ENCODE measurements at places on chromosomes 12 and 14.

- DNase-seq = no peak
Observed at GRCh38 chr12:110531741-110532333, 29.7 kb downstream of the RAD9B start.

- no peak for DNase-seq
Observed at GRCh38 chr12:95857799-95858198, 953 bp upstream of the SNRPF start.

- DNase-seq = no peak
Observed at GRCh38 chr12:6840330-6840729, 395 bp upstream of the GNB3 start.

DNA sequence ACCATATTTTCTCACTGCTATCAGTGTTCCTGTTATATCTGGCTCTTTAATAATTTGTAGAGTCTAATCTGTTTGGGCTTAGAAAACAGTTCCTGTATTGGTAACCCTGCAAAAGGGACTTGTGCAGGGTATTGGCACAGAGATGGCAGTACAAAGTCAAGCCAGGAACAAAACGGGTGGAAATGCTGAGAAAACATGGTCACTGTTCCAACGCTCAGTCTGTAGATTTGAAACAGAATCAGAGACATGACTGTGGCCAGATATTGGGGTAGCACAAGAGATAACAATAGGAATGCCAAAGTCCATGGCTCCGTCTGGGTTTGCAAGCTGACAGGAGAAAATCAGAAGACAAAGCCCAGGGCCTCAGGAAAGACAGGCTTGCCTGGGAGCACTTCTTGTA is 290.7 kb upstream of the PDE3A start:
- DNase-seq = no peak

DNA sequence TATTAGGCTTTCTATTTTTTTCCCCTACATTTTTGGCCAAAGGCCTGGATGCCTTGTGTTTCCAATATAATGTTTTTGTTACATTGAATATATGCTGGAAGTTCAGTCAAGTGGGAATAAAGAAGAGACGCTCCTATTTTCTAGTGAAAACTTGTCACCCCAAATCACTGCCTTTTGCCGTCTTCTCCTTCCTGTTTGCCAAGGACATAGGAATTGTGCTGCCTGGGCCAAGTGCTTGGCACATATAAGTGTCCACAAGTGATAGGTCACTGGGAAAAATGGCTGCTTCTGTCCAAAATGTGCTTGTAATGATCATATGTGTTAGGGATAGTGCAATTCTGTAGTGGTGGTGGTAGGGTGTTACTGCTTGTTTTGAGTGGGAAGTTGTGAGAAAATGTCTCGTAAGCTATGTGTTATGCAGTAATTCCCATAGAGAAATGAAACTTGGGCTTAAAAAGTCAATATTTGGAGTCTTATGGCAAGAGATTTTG is 11.6 kb upstream of the KCNJ8 start:
- DNase-seq = no peak

GRCh38 chr14:93963692-93964091 is 12.7 kb downstream of the ASB2 start:
- no peak for DNase-seq

- no peak for DNase-seq
Observed at GRCh38 chr12:75177997-75178396, 31.6 kb downstream of the KCNC2 start.

- DNase-seq = no peak
Observed at GRCh38 chr12:67270622-67271021, 1.5 kb downstream of the CAND1 start.

GRCh38 chr12:64610660-64611340 is 505 bp downstream of the RASSF3 start:
- DNase-seq = peak; percentile 55

- no peak for DNase-seq
Observed at GRCh38 chr12:107788690-107789458, 14.4 kb downstream of the ASCL4 start.

GRCh38 chr12:75684678-75685616 is 173.5 kb upstream of the KRR1 start:
- DNase-seq = no peak

DNA sequence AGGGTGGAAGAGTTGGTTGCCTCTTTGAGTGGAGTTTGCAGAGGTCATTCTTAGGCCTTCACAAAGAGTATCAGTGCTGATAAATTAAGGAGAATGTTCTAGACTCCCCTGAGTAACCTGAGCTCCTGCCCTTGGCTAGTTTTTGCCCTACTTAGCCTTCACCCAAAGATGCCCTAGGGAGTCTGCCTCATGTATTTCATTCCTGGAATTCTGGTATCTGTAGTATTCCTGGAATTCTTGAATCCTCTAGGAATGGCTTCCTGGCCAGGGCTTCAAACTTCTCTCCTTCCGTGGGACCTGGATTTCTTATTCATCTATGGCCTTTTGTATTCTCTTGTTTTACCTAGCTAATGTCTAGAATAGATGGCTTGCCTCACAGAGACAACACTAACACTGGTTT is 701.1 kb downstream of the NOVA1 start:
- no peak for DNase-seq

GRCh38 chr12:48917857-48918537 is 7.3 kb downstream of the FKBP11 start:
- no peak for DNase-seq

GRCh38 chr12:87660291-87660690 is 368.9 kb downstream of the C12orf50 start:
- no peak for DNase-seq

- DNase-seq = peak; percentile 74
Observed at GRCh38 chr12:13100882-13101769, 2.3 kb downstream of the GSG1 start.

DNA sequence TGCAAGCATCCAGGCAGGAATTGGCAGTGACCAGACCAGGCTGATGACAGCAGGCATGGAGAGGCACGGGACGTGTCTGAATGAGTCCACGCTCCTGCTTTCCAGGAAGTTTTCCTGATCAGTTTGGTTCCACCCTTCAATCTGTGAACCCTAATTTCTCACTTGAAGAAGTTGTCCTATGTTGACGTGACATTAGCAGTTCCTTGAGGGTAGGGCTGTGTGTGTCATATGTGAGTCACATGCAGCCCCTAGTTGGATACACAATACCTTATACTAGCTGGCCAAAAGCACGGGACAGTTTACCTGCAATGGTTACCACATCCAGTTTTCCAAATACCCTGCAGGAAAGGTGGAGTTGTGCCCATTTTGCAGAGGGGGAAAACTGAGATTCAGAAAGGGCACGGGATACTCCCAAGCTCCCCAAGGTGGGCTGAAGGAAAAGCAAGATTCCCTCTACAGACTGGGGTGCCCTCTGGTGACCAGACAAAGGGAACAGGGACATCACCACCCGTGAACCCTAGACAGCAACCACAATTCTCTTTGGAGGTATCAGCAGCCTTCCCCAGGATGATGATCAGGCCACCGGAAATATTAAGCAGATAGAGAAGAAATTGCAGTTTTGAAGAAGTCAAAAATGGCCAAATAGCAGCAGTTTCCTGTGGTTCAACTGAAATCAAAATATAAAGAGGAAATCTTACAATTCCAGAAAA is 194.5 kb downstream of the PHETA1 start:
- no peak for DNase-seq

GRCh38 chr12:5915511-5915910 is 29.5 kb downstream of the ANO2 start:
- DNase-seq = no peak

GRCh38 chr14:104062281-104062680 is 23.2 kb upstream of the ASPG start:
- DNase-seq = no peak

DNA sequence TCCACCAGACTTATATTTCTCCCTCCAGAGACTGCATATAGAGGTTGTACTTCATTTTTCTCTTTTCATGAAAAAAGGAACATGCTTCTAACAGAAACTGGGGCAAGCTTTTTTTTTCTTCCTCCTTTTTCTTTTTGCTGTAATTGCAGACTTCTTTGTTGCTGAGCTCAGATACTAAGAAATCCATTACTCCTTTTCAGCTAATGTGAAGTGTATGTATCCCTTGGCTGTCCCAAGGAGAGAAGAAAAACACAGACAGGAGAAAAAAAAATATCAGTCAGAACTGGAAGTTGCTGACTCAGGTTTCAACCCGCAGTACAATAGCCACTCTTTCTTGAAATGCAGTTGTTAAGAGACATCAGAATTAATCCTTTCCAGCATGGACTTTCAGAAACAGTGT is 1248.4 kb downstream of the LRFN5 start:
- DNase-seq = no peak

DNA sequence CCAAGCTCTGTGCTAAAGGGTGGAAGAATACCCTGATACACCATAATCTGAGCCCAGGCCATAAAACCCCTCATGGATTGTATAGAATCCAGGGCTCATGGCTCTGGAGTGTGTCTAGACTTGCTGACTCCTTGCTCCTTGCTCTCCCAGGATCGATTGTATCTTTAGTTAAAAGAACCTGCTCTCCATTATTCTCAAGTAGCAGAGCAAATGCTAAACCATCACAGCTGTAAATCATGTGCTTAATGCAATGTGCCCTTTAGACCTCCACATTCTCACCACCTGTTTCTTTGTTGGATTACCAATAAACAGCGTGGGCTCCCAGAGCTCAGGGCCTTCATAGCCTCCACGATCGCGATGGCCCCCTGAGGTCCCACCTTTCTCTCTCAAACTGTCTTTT is 411.6 kb upstream of the FBXO33 start:
- DNase-seq = no peak

DNA sequence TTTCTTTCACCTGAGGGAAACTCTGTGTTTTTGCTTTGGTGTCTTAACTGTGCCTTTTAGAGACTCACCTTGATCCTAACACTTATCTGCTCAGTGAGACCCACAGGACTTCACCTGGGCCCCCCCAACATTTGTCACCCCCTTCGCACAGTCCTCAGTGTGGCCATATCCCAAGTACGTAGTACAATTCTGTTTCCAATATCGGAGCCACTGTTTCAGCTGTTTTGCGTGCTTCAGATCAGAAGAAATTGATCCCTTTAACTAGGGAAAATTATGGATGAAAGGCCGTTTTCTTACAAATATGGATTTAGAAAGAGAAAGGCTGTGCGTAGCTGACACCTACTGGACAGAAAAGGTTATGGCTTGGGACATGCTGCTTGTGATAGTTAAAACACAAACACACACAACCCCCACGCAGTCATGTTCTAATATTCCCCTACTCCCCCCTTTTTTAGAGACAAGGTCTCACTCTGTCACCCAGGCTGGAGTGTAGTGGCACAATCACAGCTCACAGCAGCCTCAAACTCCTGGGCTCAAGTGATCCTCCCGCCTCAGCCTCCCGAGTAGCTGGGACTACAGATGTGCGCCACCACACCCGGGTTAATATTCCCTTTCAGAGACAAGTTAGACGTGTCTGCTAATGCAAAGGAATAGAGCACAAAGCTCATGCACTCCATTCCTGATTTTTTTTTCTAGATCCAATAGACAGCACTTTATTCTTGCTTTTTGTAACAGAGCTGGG is 3.6 kb upstream of the SLC7A8 start:
- DNase-seq = no peak

- DNase-seq = no peak
Observed at GRCh38 chr12:46377678-46378077, 5.1 kb upstream of the SLC38A2 start.

GRCh38 chr14:54137614-54137961 is 181.0 kb upstream of the BMP4 start:
- DNase-seq = no peak

- no peak for DNase-seq
Observed at GRCh38 chr12:27534060-27534764, 10.2 kb downstream of the PPFIBP1 start.

DNA sequence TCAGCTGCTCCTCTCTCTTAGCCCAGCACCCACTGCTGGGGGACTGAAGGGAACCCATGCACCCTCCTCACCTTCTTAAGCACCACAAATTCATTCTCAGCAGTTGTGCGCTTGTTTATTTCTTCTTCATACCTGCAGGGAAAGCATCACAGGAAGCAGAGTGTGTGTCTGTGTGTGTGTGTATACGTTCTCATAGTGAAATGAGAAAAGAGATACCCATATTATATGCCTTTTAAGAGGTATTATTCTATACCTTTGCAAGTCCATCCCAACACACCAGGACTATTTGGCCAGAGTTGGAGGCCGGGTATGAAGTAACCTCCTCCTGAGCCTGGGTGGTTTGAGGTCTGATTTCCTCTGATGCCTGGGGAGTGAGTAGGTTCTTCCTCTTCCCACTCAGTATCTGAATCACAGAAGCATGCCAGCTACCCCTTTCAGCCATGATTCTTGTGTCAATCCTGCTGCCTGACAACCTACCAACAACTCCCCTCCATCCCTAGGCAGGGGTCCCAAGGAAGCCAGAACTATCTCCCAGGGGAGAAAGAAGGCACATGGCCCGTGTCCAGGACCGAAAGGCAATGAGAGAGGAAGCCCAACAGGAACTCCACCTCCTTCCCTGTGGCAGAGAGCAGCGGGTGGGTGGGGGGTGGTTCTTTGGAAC is 3.0 kb downstream of the KRT73 start:
- peak; percentile 27 for DNase-seq

DNA sequence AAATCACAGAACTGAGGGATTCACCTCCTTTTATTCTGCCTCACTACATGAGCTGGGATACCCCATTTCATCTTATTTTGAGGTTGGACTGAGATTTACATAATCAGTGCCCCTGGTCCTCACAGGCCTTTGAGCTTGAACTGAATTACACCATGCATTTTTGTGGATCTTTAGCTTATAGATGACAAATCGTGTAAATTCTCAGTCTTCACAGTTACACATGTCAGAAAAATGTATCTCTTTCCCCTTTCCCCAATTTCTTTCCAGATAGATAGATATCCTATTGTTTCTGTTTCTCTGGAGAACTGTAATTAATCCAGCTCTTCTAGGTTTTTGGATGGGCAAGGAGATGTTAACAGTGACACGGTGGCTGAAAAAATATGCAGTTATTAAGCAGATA is 1778.9 kb upstream of the SEL1L start:
- DNase-seq = no peak

DNA sequence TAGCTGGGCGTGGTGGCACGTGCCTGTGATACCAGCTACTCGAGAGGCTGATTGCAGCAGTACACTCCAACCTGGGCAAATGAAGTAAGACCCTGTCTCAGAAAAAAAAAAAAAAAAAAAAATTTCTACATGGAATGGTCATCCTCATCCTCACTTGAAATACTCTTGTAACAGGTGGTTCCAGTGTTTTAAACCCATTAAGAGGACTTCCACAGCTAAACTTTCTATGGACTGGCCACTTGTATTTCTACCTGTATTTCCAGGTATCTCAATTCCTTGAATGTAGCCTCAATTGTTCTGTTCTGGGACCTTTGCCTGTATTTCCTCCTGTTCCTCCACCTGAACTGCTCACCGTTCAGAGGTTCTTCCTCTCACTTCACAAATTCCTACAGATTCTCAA is 11.8 kb upstream of the PHLDA1 start:
- no peak for DNase-seq

Measured in liver (tissue), 10 donors.